ENCODE measurements at places on chromosomes 7 and 10.
A peak's percentile ranks its signal among the peaks of the same experiment; 100 is the strongest.

DNA sequence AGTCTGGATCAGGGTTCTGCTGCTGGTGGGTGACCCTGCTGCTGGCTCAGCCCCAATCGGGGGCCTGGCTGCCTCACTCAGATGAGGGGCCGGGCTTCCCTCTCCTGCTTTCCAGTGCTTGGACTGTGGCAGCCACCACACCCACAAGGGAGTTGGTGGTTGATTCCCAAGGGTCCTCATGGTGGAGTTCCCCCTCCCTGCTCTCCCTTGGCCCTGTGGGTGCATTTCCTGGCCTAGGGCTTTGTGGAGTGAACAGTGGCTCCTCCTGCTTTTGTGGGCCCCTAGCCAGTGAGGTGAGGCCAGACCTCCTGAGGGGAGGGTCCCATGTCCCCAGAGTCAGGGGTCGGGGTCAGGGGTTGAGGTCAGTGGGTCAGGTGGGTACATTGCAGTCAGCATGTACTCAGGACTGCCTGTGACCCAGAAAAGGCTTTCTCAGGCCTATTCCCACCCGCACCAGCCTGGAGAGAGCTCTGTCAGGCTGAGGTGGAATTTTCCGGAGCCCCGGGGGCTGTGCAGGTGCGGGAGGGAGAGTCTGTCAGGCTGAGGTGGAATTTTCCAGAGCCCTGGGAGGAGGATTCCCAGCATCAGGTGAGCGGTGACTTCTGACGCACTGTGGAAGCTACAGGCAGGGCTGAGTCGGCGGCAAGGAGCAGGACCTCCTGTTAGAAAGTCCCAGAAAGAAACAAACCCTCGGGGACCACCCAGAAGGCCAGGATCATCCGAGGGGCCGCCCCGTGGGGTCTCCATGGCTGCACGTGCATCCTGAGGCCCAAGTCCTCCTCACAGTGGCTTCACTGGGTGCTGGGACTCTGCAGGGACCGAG, 94.4 kb upstream of the INSIG1 start:
- no peak for DNase-seq

DNA sequence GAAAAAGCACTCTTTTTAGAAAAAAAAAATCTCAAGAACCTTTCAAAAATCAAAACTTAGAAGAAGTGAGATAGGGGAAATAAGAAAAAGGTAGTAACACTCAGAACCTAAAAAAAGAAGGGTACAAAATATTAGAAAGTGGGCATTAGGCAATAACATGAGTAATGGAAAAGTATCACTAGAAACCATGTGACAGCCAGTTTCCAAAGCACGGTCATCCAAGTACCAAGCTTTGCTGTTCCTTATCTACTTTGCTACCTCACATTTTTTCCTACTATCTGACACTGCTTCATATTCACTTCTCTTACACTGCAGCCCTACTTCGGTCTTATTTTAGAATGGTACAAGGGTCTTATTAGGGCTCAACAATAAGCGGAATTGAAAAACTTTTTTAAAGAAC, 30.3 kb downstream of the IMMP2L start:
- DNase-seq = no peak

DNA sequence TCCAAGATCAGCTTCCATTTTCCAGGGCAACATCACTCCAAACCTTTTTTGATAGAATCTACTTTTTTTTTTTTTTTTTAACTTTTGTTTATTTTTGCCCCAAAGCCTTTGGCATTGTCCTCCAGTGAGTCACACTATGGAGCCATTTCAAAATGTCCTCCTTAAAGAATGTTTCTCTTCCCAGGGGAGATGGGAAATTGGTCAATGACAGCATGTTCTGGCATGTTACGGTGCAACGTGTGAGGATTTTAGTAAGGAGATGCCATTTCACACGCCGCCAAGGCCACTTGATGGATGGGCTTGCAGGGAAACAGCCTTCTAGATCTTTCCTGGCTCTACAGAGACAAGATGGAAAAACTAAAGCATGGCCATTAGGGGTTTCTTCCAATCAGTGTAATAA, 30.7 kb upstream of the TRIL start:
- DNase-seq = no peak

DNA sequence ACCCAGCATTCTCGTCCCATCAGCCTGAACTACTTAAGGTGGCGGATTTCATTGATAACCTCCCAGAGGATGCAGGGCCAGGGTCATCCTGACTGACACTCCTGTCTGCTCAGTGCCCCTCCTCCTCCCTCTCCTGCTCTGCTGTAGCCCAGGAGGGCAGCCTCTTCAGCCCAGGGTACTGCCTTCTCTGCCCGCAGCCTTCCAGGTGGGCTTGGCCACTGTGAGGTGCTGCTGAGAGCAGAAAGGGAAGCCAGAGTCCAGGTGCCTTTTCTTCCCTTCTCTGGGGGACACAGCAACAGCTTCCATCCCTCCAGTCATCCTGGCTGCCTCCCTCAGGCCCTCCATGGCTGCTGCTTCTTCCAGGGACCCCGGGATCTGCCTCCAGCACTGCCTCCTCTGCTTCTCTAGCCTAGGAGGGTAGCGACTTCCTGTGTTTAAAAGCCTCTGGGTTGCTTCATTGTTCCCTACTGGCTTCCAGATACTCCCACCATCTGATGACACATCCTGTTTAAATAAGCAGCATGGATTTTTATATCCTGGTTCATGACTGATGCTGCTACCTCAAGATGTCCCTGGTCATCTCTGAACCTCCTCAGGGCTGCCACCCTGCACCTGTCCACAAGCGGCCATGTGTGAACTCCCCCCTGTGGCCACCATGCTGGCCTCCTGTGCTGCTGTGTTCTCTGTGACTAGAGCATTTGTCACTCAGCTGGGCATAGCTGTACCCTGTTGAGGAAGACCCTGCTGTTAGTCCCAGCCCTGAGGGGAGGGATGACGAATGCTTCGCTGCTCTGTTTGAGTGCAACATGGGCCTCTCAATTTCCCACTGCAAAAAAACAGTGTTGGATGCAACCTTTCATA, 55.8 kb downstream of the AKR1C4 start:
- DNase-seq = no peak

GRCh38 chr7:42100156-42100508, 136.9 kb downstream of the GLI3 start:
- DNase-seq = no peak

- DNase-seq = no peak
These were observed 44.9 kb downstream of the CCDC71L start for GRCh38 chr7:106615808-106616707.

- DNase-seq = no peak
These were observed 47.1 kb downstream of the ADRA2A start for GRCh38 chr10:111123883-111124282.

DNA sequence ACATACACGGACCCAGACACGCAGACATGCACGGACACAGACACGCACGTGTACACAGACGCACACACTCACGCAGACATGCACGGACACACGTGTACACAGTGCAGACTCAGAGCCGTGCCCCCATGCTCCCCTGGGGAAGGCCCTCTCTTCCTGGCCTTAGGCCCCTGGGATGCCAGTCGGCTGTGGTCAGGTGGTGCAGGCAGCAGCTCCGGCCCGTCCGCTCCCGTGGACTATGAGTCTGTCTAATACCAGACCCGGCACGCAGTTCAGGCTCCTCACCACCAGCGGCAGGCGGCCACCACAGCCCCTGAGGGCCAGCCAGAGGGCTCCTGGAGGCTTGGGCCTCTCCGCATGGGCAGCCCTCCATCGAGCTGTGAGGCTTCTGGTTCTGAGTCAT, 52.0 kb upstream of the NKX6-2 start:
- DNase-seq = no peak

DNA sequence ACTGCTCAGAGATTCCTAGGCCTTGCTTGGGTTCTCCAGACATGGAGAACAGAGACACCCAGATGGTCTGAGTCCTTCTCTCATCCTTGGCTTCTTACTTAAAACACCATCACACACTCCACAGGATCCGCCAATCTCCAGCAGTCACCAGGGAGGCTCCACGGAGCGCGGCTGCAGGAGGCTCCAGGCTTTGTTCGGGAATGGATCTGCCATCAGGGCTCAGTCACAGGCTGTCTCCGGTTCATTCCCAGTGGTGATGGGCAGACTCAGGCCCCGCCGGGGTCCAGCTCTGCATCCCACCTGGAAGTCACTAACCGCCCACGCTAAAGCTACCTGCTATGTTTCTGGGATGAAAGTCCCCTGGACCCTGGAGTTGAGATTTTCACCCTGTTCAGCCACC, 312.9 kb downstream of the TCERG1L start:
- DNase-seq = no peak

- DNase-seq = no peak
These were observed 233.2 kb downstream of the DNAJB6 start for GRCh38 chr7:157569967-157570366.

- DNase-seq = no peak
These were observed 12.2 kb downstream of the HNRNPA2B1 start for GRCh38 chr7:26188206-26188956.

DNA sequence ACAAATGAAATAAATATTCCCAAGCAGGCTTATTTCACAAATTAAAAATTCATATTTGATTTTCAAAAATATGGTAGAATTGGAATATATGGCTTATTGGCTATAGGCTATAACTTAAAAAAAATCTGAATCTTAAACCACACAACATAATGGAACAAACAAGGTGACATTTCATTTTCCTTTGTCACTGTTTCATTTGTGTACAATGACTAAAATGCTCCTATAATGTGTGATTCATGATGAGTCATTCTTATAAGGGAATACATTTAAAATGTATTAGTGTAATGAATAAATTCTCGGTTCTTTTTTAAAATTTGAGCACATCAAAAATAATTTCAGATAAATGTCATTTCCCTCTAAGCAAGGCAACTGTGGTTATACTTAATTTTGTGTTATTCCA, 148.0 kb upstream of the ANK3 start:
- DNase-seq = no peak

GRCh38 chr7:153010416-153010815, 250.9 kb downstream of the ACTR3B start:
- no peak for DNase-seq

- DNase-seq = peak; percentile 2
These were observed 166.4 kb downstream of the MAD1L1 start for GRCh38 chr7:2066251-2066919.

DNA sequence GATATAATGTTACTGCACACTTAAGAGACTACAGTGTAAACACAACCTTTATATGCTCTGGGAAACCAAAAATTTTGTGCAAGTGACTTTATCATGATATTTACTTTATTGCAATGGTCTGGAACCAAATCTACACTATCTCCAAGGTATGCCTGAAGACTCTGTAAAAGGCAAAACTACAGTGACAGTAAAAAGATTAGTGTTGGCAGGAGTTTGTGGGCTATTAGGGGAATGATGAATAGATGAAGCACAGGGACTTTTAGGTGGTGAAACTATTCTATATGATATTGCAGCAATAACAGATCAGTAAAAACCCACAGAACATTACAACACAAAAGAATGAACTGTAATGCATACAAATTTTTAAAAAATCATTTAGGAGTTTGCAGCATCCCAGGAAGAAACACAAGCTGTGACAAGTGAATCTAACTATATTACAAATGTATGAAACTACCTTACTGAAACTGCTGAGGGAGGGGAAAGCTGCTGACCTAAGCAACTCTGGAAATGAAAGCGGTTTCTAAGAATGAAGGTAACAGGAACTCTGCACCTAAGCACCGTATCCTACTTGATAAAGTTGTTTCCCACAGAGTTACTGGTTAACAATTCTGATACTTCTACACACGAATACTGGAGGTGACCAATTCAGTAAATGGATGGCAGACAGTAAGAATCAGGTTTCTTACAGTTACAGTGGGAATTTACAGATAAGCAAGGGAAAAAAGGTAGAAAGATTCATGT, 82.6 kb downstream of the ATE1 start:
- no peak for DNase-seq

- no peak for DNase-seq
These were observed 34.0 kb downstream of the SMKR1 start for GRCh38 chr7:129536323-129536722.

DNA sequence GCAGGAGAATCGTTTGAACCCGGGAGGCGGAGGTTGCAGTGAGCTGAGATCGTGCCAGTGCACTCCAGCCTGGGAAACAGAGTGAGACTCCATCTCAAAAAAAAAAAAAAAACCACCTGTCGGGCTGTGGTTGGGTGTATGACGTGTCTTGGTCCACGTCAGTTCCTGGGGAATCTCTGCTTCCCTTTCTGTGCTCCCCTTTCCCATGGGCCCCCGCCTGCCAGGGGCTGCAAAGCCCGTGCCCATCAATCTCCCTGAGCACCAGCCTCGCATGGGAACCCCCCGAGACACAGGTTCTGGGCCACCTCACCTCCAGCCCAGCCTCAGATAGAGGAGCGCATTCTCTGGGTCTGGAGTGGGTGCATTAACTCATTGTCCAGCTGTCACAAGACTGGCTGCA, 2.3 kb upstream of the SH2B2 start:
- DNase-seq = no peak

DNA sequence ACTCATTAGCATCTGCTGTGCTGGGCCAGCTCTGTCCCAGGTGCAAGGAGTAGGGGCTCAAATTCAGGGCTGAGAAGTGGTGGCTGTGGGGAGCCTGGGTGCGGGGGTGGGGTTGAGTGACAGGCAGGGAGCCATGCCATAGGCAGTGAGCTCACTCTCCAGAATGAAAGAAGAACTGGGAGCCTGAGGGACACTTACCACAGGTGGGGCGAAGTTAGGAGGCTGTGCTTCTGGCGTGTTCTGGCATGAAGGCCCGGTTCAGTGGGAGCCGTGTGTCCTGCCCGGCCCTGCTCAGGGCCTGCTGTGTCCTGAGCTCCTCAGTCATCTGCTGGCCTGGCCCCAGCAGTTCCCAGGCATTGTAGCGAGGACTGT, 62.5 kb downstream of the MKI67 start:
- DNase-seq = no peak

DNA sequence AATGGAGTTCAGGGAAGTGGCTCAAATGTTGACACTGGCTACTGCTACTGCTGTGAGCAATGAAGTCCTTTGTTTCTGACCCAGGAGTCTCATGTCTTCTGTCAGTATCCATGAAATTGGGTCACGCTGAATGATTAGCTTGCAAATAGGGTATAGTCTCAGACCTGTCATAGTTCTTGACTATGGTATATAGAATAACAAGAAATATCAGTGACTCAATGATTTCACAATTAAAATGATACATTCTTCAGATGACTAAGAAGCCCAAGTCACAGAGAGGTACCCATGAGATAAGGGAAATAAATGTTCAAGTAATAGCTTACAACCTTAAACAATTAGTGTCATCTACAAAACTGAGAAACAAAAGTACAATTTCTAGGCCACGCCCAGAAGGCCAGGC, 89.3 kb downstream of the LYZL2 start:
- no peak for DNase-seq

GRCh38 chr10:33661580-33662336, 327.3 kb upstream of the NRP1 start:
- DNase-seq = no peak

- peak; percentile 38 for DNase-seq
These were observed 140.7 kb downstream of the SND1 start for GRCh38 chr7:127792528-127793342.

- DNase-seq = no peak
These were observed 75.6 kb downstream of the ADCY1 start for GRCh38 chr7:45649560-45650346.

GRCh38 chr10:113042868-113043267, 92.8 kb downstream of the TCF7L2 start:
- no peak for DNase-seq

GRCh38 chr7:23373151-23374004, 74.2 kb downstream of the MALSU1 start:
- peak; percentile 40 for DNase-seq

GRCh38 chr10:124232686-124233545, 139.5 kb upstream of the CHST15 start:
- DNase-seq = no peak

GRCh38 chr7:140435252-140435895, 31.5 kb downstream of the RAB19 start:
- no peak for DNase-seq
